GM23338 (cell line): ENCODE measurements at places on chromosomes 12 and 14.

GRCh38 chr12:7869137-7869536 lies 3.6 kb downstream of the SLC2A14 start:
- no peak for DNase-seq

- DNase-seq, result no peak
Observed at GRCh38 chr14:55382483-55382882, 29.1 kb downstream of the ATG14 start.

GRCh38 chr14:25049568-25050268 lies at the start of gene STXBP6:
STXBP6 (minus strand) TSS chr14:25050147; CDS start chr14:24974818, 75,329 bp downstream.
- peak; percentile 81 for DNase-seq

DNA sequence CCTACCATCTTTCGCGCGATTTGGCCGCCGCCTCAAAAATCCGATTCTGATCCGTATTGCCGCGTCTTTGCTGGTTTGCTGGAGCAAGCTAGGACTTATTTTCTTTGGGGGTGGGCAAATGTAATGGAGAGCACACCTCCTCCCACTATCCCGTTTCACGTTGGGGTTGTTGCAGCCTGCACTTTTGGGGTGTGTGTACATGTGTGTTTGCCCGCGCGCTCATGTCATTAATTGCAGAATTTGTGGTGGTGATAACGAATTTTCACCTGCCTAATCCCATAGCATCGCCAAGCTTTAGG lies 657 bp downstream of the METAP2 start:
- DNase-seq, result peak; percentile 10

GRCh38 chr12:59383079-59383822 lies 212.6 kb upstream of the SLC16A7 start:
- no peak for DNase-seq

GRCh38 chr12:118103601-118104382 lies at the start of gene VSIG10:
VSIG10 (minus strand) TSS chr12:118104011; CDS start chr12:118103671, 340 bp downstream.
- peak; percentile 85 for DNase-seq

DNA sequence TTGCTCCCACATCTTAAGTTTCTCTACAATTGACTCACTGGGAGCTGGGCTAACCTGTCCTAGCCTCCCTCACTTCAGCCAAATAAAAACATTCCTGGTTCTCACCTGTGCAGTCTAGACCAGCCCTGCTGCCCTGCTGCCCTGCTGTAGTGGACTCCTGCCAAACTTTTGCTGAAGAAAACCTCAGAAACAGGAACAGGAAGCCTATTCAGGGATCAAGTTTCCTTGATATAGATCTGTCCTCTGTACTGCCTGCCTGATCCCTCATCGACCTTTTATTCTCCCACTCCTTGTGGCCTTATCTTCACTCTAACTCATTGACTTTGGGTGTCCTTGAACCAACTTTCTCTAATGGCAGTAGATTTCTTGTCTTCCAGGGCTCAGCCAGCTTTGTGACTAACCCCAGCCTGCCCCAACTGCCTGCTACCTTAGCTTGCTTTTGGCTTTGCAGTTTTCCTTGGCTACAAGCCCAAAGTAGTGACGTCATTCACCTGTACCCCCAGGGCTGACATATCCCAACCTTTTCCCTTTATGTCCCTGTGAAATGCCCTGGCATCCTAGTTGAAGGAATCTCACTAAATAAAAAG lies 234.8 kb downstream of the DUSP6 start:
- DNase-seq, result no peak

- DNase-seq, result no peak
Observed at GRCh38 chr14:86639666-86640065, 1109.7 kb downstream of the FLRT2 start.

DNA sequence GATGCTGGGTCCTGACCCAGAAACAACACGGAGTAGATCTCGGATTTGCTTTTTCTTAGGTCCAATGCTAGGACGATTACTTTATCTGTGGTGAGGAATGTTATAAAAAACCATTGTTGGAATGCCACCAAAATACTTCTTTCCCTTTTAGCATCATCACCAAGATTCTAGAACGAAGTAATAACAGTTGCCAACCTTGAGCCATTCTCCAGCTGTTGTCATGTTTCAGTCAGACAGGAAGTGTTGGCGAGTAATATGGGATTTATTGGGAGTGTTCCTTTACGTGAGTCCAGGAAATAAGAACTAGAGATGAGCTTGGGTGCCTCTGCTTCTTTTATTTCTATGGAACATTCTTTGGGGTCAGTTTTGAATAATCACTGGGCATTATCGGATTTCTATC lies 892.9 kb downstream of the DIO2 start:
- no peak for DNase-seq

GRCh38 chr12:57832966-57833365 lies 13.6 kb downstream of the CTDSP2 start:
- DNase-seq, result peak; percentile 22

- no peak for DNase-seq
Observed at GRCh38 chr14:65972346-65972870, 513.8 kb upstream of the CCDC196 start.

DNA sequence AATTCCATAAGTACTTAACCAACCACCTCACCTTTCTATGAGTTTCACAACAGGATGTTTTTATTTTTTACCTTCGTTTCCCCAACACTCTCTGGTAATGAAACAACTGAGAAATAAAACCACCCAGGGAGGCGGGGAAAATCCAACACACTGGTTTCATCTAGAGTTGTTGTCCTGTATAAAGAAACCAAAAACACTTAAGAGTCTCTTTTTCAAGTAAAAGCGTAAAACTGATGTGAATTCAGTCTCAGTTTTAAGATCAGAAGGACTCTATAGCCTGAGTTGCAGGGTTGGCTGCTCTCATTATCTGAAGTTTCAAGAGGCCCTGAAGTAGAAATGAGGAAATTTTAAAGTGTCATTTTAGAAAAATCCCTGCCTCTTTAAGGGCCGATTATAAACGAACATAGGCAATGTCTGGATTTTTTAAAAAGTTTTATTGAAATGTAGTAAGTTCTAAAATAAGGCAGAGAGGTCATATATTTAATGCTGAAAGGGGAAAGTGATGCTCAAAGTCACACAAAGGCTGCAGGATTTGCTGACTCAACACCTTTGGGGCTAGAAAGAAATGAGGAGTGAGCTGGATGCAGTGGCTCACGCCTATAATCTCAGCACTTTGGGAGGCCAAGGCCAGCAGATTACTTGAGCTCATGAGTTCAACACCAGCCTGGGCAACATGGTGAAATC lies 27.2 kb downstream of the HIGD1C start:
- no peak for DNase-seq

GRCh38 chr14:68551045-68551683 lies 241.7 kb downstream of the ZFP36L1 start:
- no peak for DNase-seq

DNA sequence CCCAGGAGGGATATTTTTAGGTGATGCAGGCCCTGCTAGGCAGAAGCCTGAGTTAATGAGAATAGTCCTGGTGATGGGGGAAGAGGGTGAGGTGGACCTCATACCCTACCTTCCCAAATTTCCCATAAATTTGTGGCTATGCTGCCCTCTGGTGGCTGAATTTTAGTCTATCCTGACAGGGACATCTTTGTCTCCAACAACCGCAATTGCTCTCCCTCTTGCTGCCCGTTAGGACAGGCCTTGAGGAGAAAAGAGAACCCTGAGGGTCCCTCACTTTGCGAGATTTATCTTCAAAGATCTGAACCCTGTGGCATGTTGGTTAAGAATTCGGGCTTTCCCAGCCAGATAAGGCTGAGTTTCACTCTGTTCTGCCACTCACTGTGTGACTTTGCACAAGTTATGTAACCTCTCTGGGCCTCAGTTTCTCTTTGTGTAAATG lies 9.8 kb upstream of the ZNF385A start:
- peak; percentile 96 for DNase-seq

GRCh38 chr12:58433959-58434358 lies 486.3 kb downstream of the LRIG3 start:
- no peak for DNase-seq

- no peak for DNase-seq
Observed at GRCh38 chr14:34676516-34677211, 37.7 kb downstream of the CFL2 start.

DNA sequence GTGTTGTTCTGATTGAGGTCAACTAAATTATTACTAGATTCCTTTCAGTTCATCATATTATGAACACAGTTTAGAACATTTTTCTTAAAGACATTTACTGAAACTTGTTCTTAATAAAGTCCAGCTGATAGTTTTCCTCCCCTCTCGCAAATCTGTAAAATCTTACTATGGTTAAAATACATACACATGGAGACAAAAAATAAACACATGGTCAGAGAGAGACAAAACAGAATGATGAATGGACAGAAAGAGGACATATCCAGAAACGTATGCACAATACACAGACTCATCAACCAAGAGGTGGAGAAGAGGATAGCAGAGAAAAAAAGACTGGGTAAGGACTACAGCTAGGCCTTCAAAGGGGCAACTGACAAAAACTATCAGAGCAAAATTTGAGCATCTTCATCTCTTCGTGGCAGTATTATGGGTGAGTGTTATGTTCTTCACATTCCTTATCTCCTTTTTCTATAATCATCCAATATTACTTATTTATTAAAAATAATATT lies 38.4 kb downstream of the EEA1 start:
- no peak for DNase-seq

- no peak for DNase-seq
Observed at GRCh38 chr14:92880351-92880750, 42.6 kb upstream of the CHGA start.

GRCh38 chr12:54477259-54477658 lies 3.9 kb upstream of the GTSF1 start:
- DNase-seq, result no peak

DNA sequence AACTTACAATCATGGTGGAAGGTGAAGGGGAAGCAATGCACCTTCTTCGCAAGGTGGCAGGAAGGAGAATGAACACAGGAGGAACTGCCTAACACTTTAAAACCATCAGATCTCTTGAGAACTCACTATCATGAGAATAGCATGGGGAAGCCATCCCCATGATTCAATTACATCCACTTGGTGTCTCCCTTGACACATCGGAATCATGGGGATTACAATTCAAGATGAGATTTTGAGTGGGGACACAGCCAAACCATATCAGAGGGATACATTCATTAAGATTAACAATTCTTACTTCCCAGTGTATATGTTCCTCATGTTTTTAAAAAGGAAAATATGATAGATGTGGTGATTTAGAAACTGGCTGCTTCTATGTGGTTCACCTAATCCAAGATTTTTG lies 117.9 kb downstream of the PDE3A start:
- DNase-seq, result peak; percentile 21

DNA sequence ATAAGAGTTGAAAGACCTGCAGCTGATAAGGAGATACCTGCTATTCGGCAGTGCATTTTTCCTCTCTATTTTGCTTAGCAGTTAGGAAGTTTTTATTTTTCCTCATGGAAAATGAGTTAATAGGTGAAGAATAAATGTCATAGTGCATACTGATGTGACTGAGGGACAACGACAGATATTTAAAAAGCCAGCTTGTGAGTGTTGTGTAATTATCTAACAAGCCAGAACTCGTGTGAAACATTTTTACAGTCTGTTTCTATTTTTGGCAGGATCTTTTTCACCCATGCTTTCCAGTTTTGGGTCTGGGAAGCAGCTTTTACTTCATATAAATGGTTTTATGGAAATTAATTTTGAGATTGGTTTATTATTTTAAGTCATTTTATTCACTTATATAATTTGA lies 2.9 kb downstream of the FBXO34 start:
- no peak for DNase-seq

DNA sequence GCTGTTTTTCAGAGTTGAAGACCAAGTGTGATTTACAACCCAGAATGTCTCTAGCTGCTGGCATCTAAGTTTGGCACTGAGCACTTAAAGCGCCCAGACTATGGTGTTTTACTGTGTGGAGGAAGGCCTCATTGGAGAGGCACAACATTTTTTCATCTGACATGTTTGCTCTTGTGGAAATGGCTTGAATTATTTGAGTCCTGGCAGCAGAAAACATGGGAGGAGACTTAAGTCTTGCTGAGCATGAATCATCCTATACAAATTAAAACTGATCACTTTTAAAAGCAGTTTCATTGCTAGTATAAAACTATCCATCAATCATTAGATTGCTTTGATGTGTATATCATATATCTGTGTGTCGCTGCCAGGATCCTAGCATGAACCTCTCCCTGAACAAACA lies 85.9 kb upstream of the REP15 start:
- DNase-seq, result no peak

- no peak for DNase-seq
Observed at GRCh38 chr14:92563359-92563758, 49.8 kb downstream of the RIN3 start.

DNA sequence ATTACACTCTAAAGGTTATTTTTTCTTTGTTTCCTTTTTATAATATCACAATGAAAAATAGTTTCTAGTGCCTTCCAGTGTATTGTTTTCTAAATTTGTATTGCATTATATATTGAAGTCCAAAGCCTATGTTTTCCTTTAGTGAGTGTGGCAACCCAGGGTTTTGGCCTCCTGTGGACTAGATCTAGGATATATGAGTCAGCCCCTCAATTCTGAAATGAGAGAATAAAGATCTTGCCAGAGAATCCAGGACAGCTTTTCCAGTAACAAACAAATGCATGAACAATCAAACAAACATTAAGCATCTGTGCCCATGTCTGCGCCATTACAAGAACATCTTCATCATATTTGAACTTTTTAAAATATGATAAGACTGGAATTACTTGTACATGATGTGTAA lies 70.7 kb upstream of the SSTR1 start:
- DNase-seq, result no peak

- DNase-seq, result peak; percentile 14
Observed at GRCh38 chr12:82174936-82175335, 183.3 kb downstream of the CCDC59 start.

DNA sequence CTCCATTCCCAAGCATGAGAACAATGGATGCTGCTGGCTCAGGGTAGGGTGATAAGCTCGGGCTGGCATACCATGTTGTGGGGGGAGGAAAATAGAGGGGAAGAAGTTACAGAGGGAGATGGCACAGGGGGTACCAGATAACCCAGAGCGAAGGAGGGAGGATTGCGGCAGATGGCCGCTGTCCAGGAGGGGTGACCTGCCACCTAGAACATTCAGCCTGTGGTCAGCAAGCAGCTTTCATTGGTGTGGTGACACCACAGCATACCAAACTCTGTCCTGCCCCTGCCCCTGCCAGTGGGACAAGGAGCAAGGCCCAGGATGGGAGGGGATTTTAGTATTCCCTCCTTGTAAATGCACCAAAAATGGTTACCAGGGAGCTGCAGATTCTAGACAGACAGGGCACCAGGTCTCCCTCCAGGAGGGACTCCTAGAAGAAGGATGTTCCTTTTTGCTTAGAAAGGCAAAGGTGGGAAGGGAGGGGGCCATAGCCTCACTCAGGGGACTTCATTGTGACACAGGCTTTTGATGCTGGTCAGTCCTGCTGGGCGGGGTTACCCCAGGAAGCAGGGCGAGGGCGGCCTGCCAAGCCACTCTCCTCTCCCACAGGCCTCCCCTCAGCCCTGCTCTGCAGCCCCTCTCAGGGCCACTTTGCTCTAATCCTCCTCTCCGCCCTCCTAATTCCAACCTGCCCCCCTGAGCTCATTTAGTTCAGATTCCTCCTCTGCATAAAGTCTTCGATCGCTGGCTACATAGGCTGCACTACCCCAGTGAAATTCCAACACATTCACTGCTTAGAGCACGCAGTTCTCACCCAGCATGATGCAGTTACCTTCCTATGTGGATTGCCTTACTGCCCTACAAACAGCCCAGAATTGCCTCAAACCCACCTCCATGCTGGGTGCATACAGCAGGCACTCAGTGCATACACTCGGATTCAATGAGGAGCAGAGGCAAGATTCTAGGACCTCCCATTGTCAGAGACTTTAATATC lies 36.0 kb upstream of the PLEKHG6 start:
- no peak for DNase-seq

- DNase-seq, result no peak
Observed at GRCh38 chr14:68535404-68536017, 257.4 kb downstream of the ZFP36L1 start.
